Brain microvascular endothelial cell (primary cell): ENCODE measurements at places on chromosomes 12 and 14.
A peak's percentile ranks its signal among the peaks of the same experiment; 100 is the strongest.

DNA sequence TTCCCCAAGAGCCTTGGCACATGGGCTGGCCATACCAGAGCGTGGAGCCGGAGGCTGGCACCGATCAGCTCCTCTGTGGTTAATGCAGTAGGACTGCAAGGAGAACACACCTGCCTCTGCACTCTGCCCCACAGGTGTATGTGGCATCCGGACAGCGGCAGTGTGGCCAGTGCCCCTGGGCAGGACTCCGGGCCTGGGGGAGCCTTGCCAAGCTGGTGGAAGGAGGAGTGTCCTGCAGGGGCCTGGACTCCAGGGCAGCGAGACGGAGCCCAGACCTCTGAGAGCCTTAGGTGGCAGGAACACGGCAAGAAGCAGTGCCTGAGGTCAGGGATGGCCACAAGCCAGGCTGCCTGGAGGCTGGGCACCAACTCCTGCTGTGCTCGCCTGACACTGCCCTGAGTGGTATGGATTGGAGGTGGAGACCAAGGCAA is 5.3 kb upstream of the BEGAIN start:
- no peak for DNase-seq

- DNase-seq = no peak
These were observed 194.1 kb downstream of the AACS start for GRCh38 chr12:125259178-125259867.

DNA sequence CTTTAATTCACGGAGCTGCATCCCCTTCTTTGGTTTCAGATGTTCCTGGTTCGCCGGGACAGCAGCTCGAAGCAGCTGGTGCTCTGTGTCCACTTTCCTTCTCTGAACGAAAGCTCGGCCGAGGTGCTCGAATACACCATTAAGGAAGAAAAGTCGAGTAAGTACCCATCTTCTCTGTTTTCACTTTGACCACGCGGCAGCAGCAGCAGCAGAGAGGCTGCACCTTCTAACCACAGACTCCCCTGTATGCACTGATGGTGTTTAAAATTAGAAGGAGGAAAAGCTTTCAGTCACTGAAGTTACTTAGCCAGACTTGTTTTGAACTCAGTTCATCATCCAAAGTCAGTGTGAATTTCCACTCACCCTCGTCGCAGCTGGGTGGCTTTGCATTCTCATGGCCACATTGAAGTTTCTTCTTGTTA is 63.8 kb downstream of the RIN3 start:
- no peak for DNase-seq

DNA sequence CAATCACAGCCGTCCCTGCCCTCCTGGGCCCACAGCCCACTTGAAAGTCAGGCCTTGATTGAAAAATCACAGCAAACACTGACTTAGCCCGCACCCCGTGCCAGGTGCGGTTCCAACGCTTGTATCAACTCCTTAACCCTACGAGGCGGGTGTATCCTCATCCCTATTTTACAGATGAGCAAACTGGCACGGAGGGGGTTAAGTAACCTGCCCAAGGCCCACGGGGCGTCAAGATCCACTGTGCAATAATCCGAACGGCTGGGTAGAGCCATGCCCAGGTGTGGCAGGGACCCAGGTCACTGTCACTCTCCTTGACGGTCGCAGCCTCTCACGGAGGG is 583 bp downstream of the DNAH10 start:
- DNase-seq = no peak

DNA sequence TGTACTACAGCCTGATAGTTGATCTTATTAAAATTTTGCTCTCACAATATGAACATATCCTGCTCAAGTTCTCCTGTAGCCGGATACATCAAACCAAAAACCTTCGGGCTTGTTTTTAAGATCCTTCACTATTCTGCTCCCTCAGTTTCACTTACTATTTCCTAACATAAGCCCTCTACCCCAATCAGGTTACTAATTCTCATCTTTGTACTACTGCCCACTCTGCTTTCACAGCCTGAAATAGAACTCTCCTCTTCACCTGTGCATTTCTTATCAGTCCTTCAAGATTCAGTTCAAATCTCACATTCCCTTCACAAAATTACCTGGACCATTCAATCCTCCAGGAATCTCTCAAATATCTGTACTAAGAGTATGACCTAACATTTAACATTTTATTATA is 14.2 kb downstream of the PAWR start:
- no peak for DNase-seq

GRCh38 chr14:89767861-89768268 is 186.7 kb downstream of the EFCAB11 start:
- peak; percentile 51 for DNase-seq
